Prostate gland (tissue), 2 donors: ENCODE measurements at places on chromosomes 16 and 17. TPM values are rescaled to one million over a fixed set of nuclear protein-coding genes. Genes with fewer than 3 reads are reported as not detected.

DNA sequence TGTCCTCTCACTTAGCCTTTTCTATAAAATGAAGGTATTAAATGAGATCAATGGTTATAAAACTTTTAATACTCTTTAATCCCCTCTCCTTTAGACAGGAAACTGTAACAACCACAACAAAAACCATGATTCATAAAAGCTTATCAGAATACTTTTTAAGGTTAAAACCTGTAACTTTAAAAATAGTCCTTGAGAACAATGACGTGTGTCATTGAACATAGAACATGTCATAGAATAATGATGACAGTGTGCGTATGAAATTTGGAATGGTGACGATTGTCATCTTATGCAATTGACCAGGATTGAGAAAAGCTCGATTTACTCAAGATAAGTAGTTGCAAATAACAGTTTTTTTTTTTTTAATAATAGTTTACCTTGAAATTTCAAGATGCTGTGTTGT, 94.1 kb downstream of the PLCG2 start:
- no peaks in the 10 kb centered on the region for H3K27me3 ChIP-seq
- H3K4me1 ChIP-seq: no peaks in the 10 kb centered on the region
- no peaks in the 10 kb centered on the region for H3K36me3 ChIP-seq
- DNase-seq: no peak
- H3K27ac ChIP-seq: no peak overlapping the region
- H3K4me3 ChIP-seq: no peak overlapping the region

DNA sequence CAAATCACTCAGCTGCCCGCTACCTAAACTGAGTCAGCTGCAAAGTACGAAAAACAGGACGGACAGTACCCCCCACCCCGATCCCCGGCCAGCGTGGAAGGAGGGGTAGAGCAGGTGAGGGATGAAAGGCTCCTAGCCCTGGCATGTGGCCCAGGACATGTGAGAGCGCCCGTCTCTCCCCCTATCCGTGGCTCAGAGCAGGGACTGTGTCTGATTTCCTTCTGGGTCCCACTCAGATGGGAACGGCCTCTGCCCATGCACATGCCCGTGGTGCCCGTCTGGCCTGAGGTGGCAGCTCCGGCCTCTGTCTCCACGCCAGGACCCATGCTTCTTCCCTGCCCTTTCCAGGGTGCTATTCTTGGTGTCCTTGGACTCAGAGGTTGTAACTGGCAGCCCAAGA, 30.2 kb upstream of the RASD1 start:
- no peaks in the 10 kb centered on the region for H3K27me3 ChIP-seq
- peak overlapping the region; percentile 14 for H3K27ac ChIP-seq
- H3K4me1 ChIP-seq: peaks cover 8% of the 10 kb centered on the region
- peak; percentile 51 for DNase-seq
- no peaks in the 10 kb centered on the region for H3K36me3 ChIP-seq

DNA sequence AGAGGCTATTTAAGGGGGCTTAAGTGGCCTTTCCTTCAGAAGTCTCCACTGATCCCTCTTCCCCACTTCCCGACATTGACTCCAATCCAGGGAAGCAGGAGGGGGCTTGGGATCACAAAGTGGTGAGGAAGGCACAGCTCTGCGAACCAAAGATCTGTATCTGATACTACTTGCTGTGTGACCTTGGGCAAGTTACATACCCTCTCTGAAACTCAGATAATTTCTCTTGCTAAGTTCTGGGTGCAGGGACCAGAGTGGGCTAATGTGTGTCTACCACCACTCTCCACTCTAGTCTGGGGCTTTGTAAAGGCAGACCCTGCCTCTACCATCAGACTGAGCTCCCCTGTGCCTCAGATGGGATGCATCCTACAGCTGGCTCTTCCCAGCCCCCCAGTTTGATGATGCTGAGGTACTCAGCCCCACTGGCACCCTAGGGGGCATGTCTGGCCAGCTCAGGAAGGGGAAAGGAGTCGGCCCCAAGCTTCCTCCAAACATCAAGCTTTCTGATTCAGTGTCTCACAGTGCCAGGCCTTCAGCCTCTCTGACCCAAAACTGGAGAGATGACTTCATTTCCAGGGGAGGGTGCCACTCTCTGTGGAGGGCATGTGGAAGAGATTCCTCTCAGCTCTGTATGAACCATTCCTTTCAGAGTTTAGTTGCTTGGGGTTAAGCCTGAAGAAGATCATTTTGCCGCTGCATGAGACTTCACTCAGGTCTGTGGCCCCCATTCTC, 10.9 kb downstream of the DLX4 start:
- no peak for DNase-seq
- H3K4me1 ChIP-seq: no peaks in the 10 kb centered on the region
- H3K27ac ChIP-seq: no peak overlapping the region
- H3K36me3 ChIP-seq: no peaks in the 10 kb centered on the region
- no peak overlapping the region for H3K4me3 ChIP-seq

- no peak for DNase-seq
- H3K27me3 ChIP-seq: no peaks in the 10 kb centered on the region
- no peak overlapping the region for H3K4me3 ChIP-seq
- no peaks in the 10 kb centered on the region for H3K4me1 ChIP-seq
Observed at GRCh38 chr17:44376124-44376523, 12.5 kb upstream of the FAM171A2 start.

GRCh38 chr16:3148256-3149192, 13.7 kb downstream of the ZNF213 start:
- no peak overlapping the region for H3K27ac ChIP-seq
- no peaks in the 10 kb centered on the region for H3K36me3 ChIP-seq
- DNase-seq: no peak
- H3K4me3 ChIP-seq: no peak overlapping the region
- H3K4me1 ChIP-seq: peaks cover 6% of the 10 kb centered on the region

DNA sequence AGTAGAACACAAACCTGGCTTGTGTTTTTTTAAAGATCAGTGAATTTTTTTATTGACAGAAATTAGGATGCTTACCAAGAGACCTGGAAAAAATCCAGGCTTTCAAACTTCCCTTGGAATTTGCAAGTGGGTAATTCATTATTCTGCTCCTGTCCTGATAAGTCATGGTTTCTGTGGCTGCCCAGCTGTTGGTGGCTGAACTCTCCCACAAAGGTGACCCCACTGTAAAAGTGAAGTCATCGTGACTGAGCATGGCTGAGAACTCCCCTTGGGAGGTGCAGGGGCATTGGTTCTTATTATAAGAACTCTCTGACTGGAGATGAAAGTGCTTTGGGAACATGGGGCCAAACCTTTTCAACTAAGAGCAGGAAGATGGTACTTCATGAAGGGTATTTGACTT, 46.6 kb upstream of the TANC2 start:
- no peaks in the 10 kb centered on the region for H3K4me1 ChIP-seq
- no peak overlapping the region for H3K4me3 ChIP-seq
- DNase-seq: no peak
- no peaks in the 10 kb centered on the region for H3K27me3 ChIP-seq
- no peaks in the 10 kb centered on the region for H3K36me3 ChIP-seq
- no peak overlapping the region for H3K27ac ChIP-seq

- DNase-seq: no peak
- H3K4me1 ChIP-seq: no peaks in the 10 kb centered on the region
- H3K36me3 ChIP-seq: no peaks in the 10 kb centered on the region
- H3K27ac ChIP-seq: no peak overlapping the region
- no peak overlapping the region for H3K4me3 ChIP-seq
Observed at GRCh38 chr17:68246271-68247028, 1.4 kb upstream of the AMZ2 start.

GRCh38 chr16:85474621-85475217, 138.4 kb upstream of the GSE1 start:
- no peaks in the 10 kb centered on the region for H3K27me3 ChIP-seq
- peaks cover 13% of the 10 kb centered on the region for H3K4me1 ChIP-seq
- no peak for DNase-seq

GRCh38 chr16:55379876-55380390, 55.9 kb downstream of the IRX6 start:
- H3K4me1 ChIP-seq: no peaks in the 10 kb centered on the region
- no peak overlapping the region for H3K4me3 ChIP-seq
- H3K27me3 ChIP-seq: peaks cover 4% of the 10 kb centered on the region
- DNase-seq: no peak

DNA sequence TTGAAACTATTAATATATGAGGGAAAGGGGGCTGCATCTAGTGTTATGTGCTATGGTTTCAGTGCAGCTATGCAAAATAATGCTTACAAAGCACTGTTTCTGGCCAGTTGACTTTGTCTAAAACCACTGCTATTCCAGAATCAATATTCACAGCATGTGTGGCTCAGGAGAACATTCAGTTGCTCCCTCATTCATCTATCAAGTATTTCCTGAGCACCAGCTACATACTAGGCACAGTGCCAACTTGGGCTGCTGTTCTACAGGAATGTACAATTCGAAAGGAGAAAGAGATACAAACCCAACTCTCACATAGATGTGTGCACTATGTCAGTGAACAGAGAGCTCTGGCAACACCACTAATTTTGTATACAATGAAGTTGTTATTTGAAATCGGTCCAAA, 183.0 kb downstream of the PHKB start:
- no peaks in the 10 kb centered on the region for H3K4me1 ChIP-seq
- no peak for DNase-seq
- H3K4me3 ChIP-seq: no peak overlapping the region
- H3K27ac ChIP-seq: no peak overlapping the region
- no peaks in the 10 kb centered on the region for H3K27me3 ChIP-seq
- no peaks in the 10 kb centered on the region for H3K36me3 ChIP-seq

GRCh38 chr17:7491583-7491982, 7.4 kb downstream of the POLR2A start:
- no peak for DNase-seq
- peaks cover 4% of the 10 kb centered on the region for H3K36me3 ChIP-seq
- H3K27me3 ChIP-seq: no peaks in the 10 kb centered on the region
- no peak overlapping the region for H3K4me3 ChIP-seq

- H3K4me3 ChIP-seq: no peak overlapping the region
- H3K27me3 ChIP-seq: no peaks in the 10 kb centered on the region
- DNase-seq: no peak
- peaks cover 14% of the 10 kb centered on the region for H3K4me1 ChIP-seq
- no peak overlapping the region for H3K27ac ChIP-seq
Observed at GRCh38 chr17:72520665-72521303, 400.0 kb downstream of the SOX9 start.

DNA sequence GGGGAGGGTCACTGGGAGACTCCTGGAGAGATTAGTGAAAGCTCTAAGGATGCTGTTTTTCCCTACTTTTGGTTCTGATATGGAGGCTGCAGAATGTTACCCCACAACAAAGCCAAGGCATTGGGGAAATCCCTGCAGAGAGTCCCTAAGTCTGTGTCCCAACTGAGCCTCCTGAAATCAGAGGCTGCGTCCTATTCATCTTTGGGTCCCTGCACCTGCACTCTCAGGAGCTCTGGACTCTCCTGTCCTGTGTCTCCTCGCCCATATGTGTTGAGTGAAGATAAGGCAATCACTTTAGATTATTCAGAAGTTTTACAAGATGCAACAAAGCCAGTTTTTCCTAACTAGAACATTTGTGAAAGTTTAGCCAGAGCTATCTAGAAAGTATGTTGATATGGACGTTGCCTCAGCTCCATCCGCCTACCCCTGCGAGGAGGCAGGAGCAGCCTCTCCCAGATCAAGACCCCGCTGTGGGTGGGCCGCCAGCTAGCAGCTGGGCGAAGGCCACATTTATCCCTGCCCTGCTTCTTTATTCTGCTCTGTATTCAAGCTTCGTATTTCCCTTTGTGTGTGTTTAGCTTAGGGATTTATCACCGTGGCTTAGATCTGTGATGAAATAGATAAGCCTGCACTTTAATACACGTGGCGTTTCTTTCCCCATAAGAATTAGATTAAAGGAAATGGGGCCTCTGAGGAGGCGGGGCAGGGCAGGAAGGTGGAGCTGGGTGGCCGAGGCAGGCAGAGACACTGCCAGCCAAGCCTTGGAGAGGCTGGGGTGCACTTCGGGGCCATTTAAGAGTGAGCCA, 37.4 kb downstream of the SHISA6 start:
- DNase-seq: no peak
- peaks cover 21% of the 10 kb centered on the region for H3K4me1 ChIP-seq
- H3K27ac ChIP-seq: peak overlapping the region; percentile 71
- H3K36me3 ChIP-seq: no peaks in the 10 kb centered on the region
- no peak overlapping the region for H3K4me3 ChIP-seq

DNA sequence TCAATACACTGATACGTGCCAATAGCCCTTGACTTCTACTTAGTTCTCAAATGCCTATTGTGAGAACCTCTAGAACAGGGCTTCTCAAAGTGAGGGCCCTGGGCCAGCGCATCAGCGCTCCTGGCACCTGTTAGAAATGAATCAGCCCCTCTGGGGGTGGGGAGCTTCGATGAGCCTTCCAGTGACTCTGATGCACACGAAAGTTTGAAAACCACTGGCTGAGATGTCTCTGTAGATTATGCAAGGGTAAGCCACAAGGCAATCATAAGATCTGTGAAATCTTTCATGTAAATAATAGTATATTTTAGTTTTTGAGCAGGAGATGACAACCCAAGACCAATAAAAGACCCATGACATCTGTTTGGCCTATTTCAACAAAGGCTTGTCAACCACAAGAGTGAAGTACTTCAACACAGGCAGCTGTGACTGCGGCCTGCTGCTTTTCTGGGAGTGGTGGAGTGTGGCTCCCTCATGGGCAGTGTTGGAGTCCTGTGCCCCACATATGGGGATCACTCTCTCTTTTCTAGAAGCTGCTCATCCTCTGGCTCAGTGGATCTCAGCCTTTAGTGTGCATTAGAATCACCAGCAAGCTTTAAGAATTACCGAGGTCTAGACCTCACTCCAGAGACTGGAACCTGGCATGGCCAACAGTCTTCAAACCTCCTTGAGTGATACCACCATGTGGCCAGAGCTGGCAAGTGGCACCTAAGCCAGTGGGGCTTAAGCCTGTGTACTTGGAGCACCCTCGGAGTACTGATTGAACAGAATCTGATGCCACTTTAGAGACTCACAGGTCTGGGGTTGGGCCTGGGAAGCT, 5.8 kb downstream of the MTHFSD start:
- no peaks in the 10 kb centered on the region for H3K36me3 ChIP-seq
- H3K27me3 ChIP-seq: no peaks in the 10 kb centered on the region
- H3K4me3 ChIP-seq: no peak overlapping the region
- no peak overlapping the region for H3K27ac ChIP-seq
- peaks cover 13% of the 10 kb centered on the region for H3K4me1 ChIP-seq
- DNase-seq: no peak

DNA sequence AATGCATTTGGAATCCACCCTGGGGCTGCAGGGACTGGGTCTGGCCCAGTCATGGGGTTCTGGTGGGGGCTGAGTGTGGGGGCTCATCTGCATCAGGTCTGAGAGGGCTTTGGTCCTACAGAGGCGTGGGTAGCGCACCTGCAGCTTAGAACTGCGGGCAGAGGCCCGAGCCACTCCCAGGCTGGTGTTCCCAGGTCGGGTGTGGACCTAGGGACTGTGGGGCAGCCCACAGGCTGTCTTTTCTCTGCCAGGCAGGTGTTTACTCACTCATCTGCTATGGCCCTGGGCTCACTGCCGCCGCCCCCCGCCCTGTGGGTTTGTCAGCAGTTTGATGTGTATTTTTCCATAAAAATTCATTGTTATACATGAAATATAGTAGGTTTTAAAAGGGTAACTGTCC, 27.0 kb upstream of the DOC2B start:
- no peak overlapping the region for H3K27ac ChIP-seq
- no peaks in the 10 kb centered on the region for H3K4me1 ChIP-seq
- no peaks in the 10 kb centered on the region for H3K27me3 ChIP-seq
- no peaks in the 10 kb centered on the region for H3K36me3 ChIP-seq
- H3K4me3 ChIP-seq: no peak overlapping the region

GRCh38 chr17:8720596-8720995, 24.0 kb downstream of the CCDC42 start:
- no peak for DNase-seq
- H3K27me3 ChIP-seq: no peaks in the 10 kb centered on the region
- H3K36me3 ChIP-seq: no peaks in the 10 kb centered on the region
- H3K4me3 ChIP-seq: no peak overlapping the region

Gene MGAT5B
- total RNA-seq: 0.14 TPM

Gene EVPLL
- total RNA-seq: 1.6 TPM

Gene TBC1D3E
- not detected for total RNA-seq

Gene KRTAP9-8
- total RNA-seq: not detected

Gene TRIM25
- 28.7 TPM for total RNA-seq

Gene KCNH4
- total RNA-seq: not detected

Gene ARL5C
- total RNA-seq: not detected
